Activated naive CD4-positive, alpha-beta T cell treated with anti-CD3 and anti-CD28 coated beads for 36 hours (primary cell): ENCODE measurements at places on chromosomes 16 and 17. TPM values are rescaled to one million over a fixed set of nuclear protein-coding genes. Genes with fewer than 3 reads are reported as not detected.

GRCh38 chr16:1509307-1510221 is 16.4 kb downstream of the TELO2 start:
- no peak for DNase-seq

DNA sequence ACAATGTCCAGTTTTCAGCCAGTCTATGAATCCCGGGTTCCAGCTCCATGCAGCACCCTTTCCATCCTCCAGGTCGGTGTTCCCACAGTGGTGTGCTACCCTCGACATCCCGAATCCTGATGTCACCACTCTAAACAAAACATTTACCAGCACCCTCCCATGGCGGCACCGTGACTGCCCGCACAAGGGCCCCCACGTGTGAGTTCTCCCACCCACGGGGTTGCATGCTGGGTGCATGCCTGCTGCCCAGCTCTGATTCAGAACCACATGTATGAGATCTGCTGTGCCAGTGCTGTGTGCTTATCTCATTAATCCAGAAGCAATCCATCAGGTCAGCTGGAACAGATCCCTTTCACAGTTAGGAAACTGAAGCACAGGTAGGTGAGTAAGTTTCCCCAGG is 57.4 kb downstream of the C16orf78 start:
- no peak for DNase-seq

DNA sequence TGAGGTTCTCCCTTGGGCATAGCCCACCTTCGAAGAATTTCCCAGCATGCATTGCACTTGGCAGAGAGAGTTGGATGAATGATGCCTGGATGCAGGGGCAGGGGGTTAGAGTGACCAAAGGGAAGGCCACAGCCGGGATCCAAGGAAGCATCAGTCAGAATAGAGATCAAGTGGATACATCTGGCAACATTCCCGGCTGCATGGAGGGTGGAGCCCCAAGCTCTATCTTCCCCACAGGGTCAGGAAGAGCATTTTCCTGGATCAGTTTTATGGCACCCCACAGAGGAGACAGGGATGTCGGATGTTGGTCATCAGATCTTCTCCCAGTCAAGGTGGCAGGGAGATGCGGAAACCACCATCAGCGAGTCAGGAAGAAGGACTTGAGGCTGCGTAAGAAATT is 13.0 kb downstream of the PIRT start:
- DNase-seq, result no peak

GRCh38 chr16:49399594-49400364 is 26.2 kb downstream of the C16orf78 start:
- no peak for DNase-seq

EMC8 gene
- 28.5 TPM for total RNA-seq

CIBAR2 gene
- not detected for total RNA-seq

EVI2B gene
- 11.4 TPM for total RNA-seq

SEPTIN1 gene
- total RNA-seq, result 134 TPM

SOST gene
- not detected for total RNA-seq
